GM12891 (cell line): ENCODE measurements at places on chromosomes 7 and 10.

DNA sequence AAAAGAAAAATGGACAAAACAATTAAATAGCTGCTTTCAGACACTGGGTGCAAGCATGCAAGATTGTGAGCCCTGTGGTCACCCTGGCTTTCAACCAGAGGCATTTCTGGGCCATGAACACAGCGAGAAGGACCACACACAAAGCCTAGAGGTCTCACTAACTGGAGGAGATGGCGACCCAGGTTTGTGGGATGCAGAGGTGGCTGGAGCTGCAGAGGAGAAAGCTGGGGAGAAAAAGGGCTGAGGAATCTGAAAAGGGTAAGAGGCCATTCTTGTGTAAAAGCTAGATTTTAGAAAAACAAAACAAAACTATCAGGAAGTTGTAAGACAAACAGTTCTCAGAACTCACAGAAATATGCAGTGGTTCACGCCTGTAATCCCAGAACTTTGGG lies 30.1 kb upstream of the PTPRN2 start:
- DNase-seq = no peak

- DNase-seq = no peak
These were observed 64.0 kb downstream of the MTPAP start for GRCh38 chr10:30284865-30285594.

DNA sequence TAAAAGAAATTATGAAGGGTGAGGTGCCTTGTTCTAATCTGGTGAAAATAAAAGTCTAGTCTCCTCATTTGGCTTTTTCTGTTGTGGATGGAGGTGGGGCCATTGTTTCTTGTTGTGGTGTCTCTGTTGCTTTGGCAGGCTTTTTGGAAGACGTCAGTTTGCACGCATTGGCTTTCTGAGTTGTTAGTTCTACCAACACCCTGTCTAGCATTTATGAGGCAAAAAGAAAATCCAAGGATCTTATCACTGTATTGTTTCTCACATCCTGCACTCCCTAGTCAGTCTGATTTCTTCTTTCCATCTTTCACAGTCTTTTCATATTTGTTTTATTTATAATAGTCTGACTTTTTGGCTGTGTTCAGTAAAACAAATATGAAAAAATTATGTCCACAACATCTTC lies 898.3 kb downstream of the REEP3 start:
- no peak for DNase-seq

GRCh38 chr10:127193125-127193524 lies 3.3 kb downstream of the INSYN2A start:
- DNase-seq = no peak

GRCh38 chr10:92572362-92573090 lies 1.4 kb downstream of the IDE start:
- no peak for DNase-seq

DNA sequence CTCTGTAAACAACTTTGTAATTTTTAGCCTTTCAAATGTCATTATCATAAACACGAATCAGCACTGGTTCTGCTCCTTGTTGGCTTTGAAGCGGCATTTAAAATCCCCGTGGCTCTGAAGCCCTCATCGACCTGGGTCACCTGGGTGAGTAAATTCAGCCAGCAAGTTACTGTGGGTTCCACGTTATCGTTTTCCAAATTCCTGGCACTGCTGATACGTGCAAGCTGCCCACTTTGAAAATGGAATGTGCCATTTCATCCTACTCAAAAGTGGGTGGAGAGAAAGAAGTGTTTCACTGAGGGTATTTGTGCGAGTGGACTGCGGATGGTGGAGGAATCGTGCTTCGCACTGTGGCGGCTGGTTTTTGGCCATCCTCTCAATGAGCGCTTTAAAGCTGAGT lies 281.7 kb downstream of the KLF6 start:
- no peak for DNase-seq

GRCh38 chr10:96840841-96841518 lies 8.9 kb downstream of the LCOR start:
- no peak for DNase-seq

DNA sequence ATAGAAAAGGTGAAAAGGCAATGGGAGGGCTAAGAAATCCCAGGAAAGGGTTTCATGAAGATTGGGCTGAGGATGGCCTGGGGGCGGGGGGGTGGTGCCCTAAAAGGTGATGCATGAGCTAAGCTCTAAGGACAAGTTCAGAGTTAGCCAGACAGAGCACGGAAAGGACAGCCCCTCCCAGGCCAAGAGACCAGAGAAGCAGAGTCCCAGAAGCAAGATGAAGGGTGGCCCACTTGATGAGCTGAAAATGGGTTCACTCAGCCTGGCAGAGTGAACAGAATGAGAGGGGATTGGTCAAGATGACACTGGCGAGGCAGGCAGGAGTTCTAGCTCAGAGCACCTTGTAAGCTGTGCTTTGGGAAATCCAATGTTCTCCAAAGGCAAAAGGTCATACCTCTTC lies 89.4 kb upstream of the GPR26 start:
- no peak for DNase-seq

DNA sequence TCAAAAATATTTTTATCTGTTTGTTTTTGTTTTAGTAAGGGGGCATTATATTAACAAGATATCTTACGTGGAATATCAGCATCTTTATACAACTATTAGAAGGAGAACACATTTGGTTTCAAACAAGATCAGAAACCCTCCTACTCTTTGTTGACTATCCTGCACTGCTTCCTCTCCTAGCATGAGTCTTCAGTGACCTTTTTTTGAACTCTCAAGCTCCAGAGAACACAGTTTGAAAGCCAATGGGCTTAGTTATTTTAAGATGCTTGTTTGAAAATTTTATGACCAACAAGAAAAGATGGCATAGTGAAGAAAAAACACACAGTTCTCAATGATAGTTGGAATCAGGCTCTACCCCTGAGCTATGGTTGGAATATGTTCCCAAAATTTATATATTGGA lies 37.2 kb upstream of the RTKN2 start:
- DNase-seq = no peak

GRCh38 chr7:80530136-80530535 lies 18.3 kb upstream of the GNAT3 start:
- DNase-seq = no peak

DNA sequence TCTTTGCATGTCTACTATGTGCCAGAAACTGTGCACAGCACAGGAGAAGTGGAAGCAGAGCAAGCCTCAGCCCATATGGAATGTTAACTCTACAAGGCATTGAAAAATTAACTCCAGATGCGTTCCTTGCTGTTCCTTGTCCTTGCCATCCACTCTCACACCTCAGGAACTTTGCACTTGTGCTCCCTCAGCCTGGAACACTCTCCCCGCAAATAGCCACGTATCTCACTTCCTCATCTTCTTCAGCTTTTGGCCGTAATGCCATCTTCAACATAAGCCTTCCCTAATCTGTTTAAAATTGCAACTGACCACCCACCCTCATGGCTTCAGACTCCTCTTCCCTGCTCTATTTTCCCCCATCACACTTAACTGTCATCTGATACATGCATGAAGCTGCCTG lies 83.2 kb upstream of the CAPZA2 start:
- DNase-seq = no peak

DNA sequence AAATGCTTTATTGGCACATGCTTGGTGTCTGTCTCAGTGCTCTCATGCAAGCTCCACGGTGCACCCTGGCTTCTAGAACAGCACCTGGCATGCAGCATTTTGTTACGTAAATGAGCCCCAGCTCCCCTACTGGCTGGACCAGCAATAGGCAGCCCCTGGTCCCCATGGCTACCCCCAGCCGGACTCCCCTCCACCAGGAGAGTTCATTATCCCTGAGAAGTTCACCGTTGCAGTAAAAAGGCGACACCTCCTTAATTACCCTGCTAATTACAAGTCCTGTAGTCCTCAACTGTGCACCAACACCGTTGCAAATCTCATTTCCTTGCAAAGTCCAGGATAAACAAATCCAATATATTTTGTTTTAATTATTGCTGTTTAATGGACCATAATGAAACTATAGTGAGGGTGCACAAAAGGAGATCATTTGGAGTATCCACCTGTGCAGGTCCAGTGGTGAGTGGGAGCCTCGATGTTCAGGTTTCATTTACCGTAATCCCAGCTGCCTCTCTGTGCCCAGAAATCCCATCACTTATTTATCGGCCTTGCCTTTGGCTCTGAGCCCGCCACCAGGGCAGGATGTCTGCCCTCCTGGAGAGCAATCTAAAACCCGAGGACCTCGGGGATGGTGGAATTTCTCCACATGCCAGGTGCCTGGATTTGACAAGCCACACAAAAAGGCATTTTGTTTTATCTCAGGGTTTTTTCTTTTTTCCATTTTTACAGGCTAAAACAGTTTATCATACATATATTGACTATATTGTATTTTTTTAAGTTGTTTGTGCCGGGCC lies 12.8 kb upstream of the DRGX start:
- no peak for DNase-seq

- DNase-seq = no peak
These were observed 43.3 kb upstream of the ANLN start for GRCh38 chr7:36346260-36346831.

DNA sequence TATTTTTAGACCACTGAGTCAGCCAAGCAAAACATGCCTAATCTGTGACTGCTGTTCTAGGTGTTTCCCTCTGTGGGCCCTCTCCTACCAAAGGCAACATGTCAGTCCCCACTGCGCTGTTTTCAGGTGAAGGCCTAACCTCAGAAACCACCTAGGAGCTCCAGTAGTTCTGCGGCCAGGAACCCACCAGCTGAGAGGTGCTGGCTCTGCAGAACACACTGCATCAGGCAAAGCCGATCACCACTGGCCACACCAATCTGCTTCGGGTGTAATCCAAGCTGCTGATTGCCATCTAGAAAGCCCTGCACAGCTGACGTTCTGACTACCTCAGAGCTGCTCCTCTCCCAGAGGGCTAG lies 14.9 kb downstream of the CAMK2G start:
- peak; percentile 46 for DNase-seq

- DNase-seq = no peak
These were observed 147.7 kb upstream of the SLC26A5 start for GRCh38 chr7:103593691-103594090.

DNA sequence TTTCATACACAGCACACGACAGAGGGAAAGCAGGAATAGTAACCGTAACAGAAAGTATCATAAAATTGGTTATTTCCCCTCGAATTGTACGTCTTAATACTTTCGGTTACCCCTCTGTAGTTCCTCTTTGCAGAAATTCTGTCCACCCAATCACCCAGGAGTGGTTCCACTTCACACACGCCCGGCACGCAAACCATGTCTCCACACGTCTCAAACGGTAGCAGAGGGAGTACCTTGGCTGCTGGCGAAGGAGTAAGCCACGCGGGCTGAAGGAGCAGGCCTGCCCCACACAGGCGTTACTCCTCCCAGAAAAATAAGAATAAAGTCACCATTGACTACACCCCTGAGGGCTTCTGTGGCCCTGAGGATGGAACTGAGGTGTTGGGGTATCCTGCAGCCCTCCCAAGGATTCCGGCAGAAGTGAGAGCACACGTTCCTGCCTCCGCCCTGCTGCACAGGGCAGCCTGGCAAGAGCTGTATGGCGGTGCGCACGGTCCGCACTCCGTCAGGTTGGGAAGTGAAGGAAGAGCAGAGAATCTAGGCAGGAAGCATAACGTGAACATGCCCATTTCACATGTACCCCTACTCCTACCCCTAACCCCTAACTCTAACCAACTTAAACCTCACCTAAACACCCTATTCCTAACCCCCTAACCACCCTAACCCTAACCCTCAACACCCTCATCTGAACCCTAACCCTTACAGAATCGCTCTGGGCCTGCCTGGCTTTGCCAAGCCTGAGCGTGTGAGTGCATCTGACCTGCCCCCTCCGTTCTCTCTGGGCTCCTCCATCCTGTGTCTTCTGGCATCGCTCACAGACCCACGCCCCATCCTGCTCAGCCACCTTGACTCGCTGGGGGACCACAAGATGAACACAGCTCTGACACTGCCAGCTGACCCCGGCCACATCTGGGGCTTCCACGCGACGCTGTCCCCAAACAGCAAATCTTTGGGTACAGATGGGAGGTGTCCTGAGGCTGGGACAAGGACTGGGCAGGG lies 18.2 kb downstream of the GPR146 start:
- peak; percentile 85 for DNase-seq

- DNase-seq = no peak
These were observed 106.5 kb downstream of the WDR37 start for GRCh38 chr10:1162481-1163203.

- no peak for DNase-seq
These were observed 29.4 kb downstream of the CDH23 start for GRCh38 chr10:71426058-71426605.

- no peak for DNase-seq
These were observed 233.1 kb upstream of the FERD3L start for GRCh38 chr7:19378345-19378714.

- DNase-seq = no peak
These were observed 64.1 kb upstream of the RNF32 start for GRCh38 chr7:156576216-156577058.

GRCh38 chr7:135575296-135575695 lies 17.6 kb downstream of the NUP205 start:
- no peak for DNase-seq

GRCh38 chr10:70296406-70296899 lies 12.6 kb upstream of the NPFFR1 start:
- no peak for DNase-seq

GRCh38 chr10:50851884-50852671 lies 33.3 kb downstream of the A1CF start:
- no peak for DNase-seq

DNA sequence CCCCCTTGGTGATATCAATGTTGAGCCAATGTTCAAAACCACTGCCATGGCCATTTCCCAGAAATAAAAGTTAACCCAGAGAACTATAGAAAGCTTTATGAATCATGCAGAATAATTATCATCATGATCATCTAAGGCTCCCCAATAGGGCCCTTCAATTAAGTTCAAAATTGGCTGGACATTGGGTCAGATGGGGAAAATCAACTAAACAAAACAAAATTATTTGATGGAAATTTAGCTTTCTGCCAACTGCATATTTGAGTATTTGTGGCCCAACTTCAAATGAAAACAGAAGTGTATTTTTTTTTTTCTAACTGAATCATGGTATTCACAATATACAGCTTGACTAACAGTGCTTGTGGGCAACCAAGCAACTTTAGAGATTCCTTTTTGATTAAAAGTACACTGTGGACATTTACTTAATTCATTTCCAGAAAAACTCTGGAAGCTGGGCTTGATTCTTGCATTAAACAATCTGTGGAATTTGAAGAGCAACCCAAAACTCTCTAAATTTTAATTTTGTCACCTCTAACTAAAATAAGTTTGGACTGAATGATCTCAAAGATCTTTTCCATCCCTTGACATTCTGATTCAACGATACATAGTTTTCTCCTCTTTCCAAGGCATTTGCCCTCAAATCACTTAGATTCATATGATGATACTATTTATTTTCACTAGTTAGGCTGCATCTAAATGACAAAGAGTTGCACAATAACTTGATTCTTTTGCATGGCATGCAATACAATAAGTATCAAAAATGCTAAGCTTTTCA lies 203.2 kb downstream of the AHR start:
- DNase-seq = no peak

GRCh38 chr10:8445353-8445752 lies 390.9 kb downstream of the GATA3 start:
- no peak for DNase-seq

- DNase-seq = no peak
These were observed 126.4 kb upstream of the SDK1 start for GRCh38 chr7:3174515-3175284.

- DNase-seq = no peak
These were observed 40.0 kb upstream of the ASAH2 start for GRCh38 chr10:50291261-50291850.
